Hepatocyte (in vitro differentiated cells): ENCODE measurements at places on chromosomes 1 and 21.

DNA sequence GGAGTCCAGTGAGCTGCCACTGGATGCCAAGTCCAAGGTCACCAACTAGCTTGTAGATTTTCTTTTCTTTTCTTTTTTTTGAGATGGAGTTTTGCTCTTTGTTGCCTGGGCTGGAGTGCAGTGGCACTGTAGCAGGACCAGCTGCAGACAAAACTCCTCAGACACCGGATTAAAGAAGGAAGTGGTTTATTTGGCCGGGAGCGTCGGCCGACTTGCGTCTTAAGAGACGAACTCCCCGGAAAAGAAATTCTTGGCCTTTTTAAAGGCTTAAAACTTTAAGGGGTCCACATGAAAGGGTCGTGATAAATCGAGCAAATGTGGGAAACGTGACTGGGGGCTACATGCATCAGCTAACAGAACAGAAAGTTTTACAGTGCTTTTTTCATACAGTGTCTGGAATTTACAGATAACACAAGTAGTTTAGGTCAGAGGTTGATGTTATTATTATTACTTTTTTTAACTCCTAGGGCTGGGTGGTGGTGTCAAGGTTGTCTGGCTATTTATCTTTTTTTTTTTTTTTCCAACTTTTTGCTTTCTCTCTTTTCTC is 36.4 kb upstream of the CFAP126 start:
- no peaks in the 10 kb centered on the region for H3K36me3 ChIP-seq
- DNase-seq: no peak
- no peaks in the 10 kb centered on the region for H3K27me3 ChIP-seq
- no peak overlapping the region for H3K4me3 ChIP-seq

DNA sequence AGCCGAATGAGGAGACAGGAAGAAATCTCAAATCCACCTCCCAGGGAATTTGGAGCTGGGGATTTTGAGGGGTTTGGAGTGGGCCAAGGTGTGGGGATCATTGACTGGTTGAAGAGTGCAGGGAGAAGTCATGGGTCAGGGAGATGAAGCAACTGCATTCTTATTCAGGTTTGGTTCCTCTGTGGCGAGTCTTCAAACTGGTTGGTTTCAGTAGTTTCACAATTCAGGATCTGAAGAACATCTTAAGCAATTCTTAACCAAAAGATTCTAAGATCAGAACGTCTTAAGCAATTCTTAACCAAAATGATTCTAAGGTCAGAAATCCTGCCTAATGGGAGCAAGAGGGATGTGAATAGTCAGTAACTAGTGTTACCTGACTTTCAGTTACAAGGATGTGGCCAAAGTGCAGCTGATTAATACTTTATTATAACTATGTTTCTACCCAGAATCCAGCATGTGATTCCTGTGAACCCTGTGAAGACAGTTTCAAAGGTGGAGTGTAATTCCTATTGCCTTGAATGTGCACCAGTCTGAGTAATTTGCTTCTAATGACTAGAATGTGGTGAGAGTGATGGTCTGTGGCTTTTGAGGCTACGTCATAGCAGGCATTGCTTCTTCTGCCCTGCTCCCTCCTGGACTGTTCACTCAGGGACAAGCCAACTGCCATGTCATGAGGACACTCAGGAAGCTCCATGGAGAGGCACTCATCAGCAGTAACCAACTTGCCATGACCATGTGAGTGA is 61.2 kb downstream of the OLFML3 start:
- H3K27me3 ChIP-seq: no peaks in the 10 kb centered on the region
- H3K4me3 ChIP-seq: no peak overlapping the region
- peaks cover 14% of the 10 kb centered on the region for H3K4me1 ChIP-seq

DNA sequence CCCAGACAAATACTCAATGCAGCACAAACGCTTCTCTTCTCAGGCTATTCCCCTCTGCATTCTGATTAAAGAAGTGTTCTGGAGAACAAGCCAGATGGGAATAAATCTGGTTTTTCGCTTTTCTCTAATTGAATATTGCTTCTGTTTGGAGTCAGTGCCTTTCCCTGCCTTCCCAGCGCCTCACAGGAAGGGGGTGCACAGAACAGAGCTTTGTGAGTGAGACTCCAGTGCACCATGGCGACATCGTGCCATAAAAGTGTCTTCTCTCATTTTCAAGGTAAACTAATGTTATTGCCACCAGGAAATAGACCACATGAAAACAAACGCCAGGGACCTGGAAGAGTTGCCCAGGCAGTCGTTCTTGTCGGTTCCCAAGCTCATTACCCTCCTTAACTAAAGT is 43.6 kb upstream of the SLC45A1 start:
- no peaks in the 10 kb centered on the region for H3K36me3 ChIP-seq
- H3K27ac ChIP-seq: no peak overlapping the region
- H3K27me3 ChIP-seq: no peaks in the 10 kb centered on the region
- peaks cover 4% of the 10 kb centered on the region for H3K4me1 ChIP-seq
- no peak for DNase-seq

DNA sequence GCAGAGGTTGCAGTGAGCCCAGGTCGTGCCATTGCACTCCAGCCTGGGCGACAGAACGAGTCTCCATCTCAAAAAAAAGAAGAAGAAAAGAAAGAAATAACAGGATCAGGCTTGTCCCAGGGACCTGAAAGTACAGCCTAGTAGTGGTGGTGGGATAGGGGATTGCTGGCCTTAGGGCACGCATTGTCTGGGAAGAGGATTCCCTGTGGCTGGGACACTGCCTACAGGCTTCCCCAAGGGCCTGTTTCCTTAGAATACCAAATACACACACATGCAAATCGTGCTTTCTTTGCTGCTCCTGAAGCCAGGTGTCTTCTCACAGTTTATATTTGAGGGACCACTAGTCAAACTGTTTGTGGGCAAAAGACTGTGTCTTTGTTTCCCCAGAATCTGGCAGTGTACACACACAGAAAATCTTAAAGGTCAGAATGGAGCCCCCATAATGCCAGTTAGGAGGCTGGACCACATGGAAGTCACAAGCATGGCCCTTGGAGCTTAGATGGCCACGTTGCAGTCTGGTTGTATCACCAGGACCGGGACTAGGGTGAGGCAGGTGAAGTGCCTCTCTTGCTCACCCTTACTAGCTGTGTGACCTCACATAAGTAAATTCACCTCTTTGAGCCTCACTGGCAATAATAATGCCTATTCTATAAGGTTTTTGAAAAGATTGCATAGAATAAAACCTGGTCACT is 12.7 kb upstream of the ASAP3 start:
- no peaks in the 10 kb centered on the region for H3K36me3 ChIP-seq
- DNase-seq: no peak
- H3K27ac ChIP-seq: no peak overlapping the region
- H3K4me3 ChIP-seq: no peak overlapping the region

- no peaks in the 10 kb centered on the region for H3K4me1 ChIP-seq
- no peaks in the 10 kb centered on the region for H3K36me3 ChIP-seq
- no peak overlapping the region for H3K4me3 ChIP-seq
- H3K27ac ChIP-seq: no peak overlapping the region
- H3K27me3 ChIP-seq: no peaks in the 10 kb centered on the region
Observed at GRCh38 chr1:44707959-44708831, 22.8 kb downstream of the RNU5D-1 start.
